Body of pancreas (tissue), 4 donors: ENCODE measurements at places on chromosomes 3 and 15. TPM values are rescaled to one million over a fixed set of nuclear protein-coding genes. Genes with fewer than 3 reads are reported as not detected.

DNA sequence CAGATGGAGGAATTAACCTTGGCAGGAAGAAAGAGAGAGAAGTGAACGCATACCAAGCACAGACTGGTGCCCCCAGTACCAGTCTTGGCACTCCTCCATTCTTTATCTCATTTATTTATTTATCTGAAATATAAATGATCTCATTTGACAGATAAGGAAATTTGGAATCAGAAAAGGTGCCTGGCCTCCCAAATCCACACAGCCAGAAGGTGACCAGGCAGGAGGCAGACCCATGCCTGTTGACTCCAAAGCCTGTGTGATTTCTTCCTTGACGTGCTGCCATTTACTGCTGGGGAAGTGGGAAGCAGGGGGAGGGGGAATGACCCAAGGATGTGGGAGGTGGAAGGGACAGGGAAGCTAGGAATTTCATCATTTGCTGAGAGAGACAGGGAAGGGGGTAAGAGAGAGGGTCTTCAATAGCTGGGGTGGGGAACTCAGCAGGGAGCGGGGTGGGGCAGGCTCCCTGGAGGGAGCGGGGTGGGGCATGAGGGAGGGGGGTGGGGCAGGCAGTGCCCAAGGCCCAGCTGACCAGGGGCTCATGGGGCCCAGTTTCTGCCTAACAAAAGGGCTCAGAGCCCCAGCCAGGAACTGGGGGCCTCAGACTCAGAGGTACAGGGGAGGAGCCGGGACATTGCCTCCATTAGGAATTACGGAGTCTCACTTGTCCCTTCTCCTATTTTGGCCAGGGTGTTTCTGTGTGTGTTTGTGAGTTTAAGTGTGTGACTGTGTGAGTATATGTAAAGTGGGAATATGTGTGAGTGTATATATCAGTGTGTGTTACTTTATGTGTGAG is 63.0 kb downstream of the MINAR1 start:
- no peaks in the 10 kb centered on the region for H3K27me3 ChIP-seq
- peak overlapping the region; percentile 5 for H3K27ac ChIP-seq
- H3K4me1 ChIP-seq, result peaks cover 5% of the 10 kb centered on the region
- no peak overlapping the region for H3K4me3 ChIP-seq

DNA sequence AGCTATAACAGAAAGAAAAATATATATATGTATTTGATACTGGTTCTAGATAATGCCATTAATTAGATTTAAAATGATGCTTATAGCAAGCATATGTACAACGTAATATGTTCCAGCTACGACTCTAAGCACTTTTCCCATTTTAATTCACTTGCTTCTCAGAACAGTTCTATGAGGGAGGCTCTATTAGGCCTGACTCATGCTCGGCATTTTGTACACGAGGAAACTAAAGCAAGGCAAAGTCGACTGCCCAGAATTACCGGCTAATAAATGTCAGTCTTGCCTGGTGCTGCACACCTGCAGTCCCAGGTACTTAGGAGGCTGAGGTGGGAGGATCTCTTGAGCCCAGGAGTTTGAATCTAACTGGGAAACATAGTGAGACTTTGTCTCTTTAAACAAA is 106.0 kb downstream of the PTPRG start:
- H3K4me1 ChIP-seq, result no peaks in the 10 kb centered on the region
- H3K27me3 ChIP-seq, result no peaks in the 10 kb centered on the region
- no peak overlapping the region for H3K27ac ChIP-seq
- no peaks in the 10 kb centered on the region for H3K36me3 ChIP-seq
- DNase-seq, result no peak

GRCh38 chr15:74269362-74270035 is 33.4 kb downstream of the CCDC33 start:
- H3K27ac ChIP-seq, result no peak overlapping the region
- H3K4me3 ChIP-seq, result no peak overlapping the region
- no peaks in the 10 kb centered on the region for H3K36me3 ChIP-seq
- H3K27me3 ChIP-seq, result no peaks in the 10 kb centered on the region

- peaks cover 7% of the 10 kb centered on the region for H3K27me3 ChIP-seq
- H3K27ac ChIP-seq, result no peak overlapping the region
- H3K4me1 ChIP-seq, result no peaks in the 10 kb centered on the region
- no peak overlapping the region for H3K4me3 ChIP-seq
- peak; percentile 64 for DNase-seq
- no peaks in the 10 kb centered on the region for H3K36me3 ChIP-seq
Observed at GRCh38 chr15:51162865-51163762, 68.4 kb upstream of the TNFAIP8L3 start.

GRCh38 chr3:107956991-107957900 is 133.6 kb downstream of the CD47 start:
- no peak overlapping the region for H3K4me3 ChIP-seq
- H3K27me3 ChIP-seq, result no peaks in the 10 kb centered on the region
- no peaks in the 10 kb centered on the region for H3K36me3 ChIP-seq
- DNase-seq, result peak; percentile 51
- no peak overlapping the region for H3K27ac ChIP-seq
- peaks cover 14% of the 10 kb centered on the region for H3K4me1 ChIP-seq

DNA sequence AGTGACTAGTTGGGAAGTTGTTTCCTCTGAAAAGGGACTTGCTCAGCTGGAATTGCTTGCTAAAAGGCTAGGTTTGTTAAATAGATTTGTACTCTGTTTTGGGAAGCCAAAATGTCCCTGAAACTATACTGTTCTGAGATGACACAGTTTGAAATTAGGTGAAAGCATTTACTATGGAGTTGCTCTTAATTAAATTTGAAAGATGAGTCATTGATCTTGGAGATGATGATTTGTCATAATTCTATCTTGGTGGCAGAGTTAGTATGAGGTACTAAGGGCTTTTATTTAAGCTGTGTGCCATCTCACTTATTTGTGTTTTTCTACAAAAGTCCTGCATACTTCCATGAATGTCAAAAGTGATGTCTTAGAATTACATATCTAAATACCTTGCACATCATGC is 320.9 kb downstream of the PTPRG start:
- no peak for DNase-seq
- H3K36me3 ChIP-seq, result no peaks in the 10 kb centered on the region
- no peak overlapping the region for H3K27ac ChIP-seq
- no peak overlapping the region for H3K4me3 ChIP-seq

DNA sequence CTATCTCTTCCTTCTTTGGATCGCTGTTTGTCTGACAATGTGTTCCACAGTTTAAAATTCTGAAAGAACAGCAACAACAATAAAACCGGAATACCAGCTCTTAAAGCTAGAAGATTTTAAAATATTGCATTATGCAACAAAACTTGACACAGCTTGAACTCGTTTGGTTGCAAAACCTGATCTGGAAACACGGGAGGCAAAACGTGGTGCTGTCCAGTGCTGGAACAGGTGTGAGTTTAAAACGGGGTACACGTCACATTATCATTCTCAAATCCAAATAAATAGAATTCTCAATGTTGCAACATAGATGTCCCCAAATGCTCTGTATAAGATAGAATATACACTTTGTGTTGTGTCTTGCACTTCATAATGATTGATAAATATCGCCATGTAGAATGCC is 110.9 kb upstream of the LYSMD4 start:
- H3K4me1 ChIP-seq, result no peaks in the 10 kb centered on the region
- no peaks in the 10 kb centered on the region for H3K27me3 ChIP-seq
- H3K27ac ChIP-seq, result no peak overlapping the region

DNA sequence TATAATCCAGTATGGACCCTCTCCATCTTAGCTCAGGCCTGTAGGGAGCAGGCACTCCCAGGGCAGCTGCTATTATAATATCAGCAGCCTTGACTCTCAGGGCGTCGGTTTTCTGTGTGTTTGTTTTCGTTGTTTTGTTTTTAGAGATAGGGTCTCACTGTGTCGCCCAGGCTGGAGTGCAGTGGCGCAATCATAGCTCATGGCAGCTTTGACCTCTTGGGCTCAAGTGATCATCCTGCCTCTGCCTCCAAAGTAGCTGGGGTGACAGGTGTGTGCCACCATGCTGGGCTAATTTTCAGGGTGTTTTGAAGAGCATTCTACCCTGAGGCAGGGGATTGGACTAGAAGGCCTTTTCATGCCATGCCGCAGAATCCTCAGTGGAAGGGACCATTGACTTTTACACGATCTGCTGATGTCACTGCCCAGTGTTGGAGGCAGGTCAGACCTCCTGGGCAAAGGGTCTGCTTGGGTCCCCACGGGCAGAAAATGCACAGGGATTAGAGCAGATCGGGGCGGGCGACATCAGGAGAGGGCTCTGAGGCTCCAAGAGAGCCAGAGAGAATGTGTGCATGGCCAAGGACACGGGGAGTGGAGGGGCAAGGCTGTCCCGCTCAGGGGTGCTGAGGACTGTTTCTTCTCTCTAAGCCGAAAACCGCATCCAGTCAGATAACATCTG is 7.8 kb downstream of the MELTF start:
- no peaks in the 10 kb centered on the region for H3K36me3 ChIP-seq
- DNase-seq, result no peak
- no peak overlapping the region for H3K4me3 ChIP-seq

DNA sequence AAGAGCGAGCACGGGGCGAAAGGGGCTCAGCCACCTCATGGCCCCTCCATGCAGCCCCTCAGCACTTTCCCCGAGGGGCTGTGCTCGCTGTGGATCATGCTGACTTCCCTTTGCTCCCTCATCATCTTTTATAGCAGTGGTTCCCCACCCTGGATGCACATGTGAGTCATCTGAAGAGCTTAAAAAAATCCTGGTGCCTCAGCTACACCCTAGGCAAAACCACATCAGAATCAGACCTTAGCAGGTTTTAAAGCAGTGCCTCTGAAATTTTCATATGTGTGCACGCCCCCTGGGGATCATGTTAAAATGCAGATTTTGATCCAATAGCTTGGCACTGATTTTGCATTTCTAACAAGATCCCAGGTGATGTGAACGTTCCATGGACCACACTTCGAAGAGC is 50.9 kb downstream of the FEM1B start:
- no peak overlapping the region for H3K4me3 ChIP-seq
- DNase-seq, result no peak
- no peak overlapping the region for H3K27ac ChIP-seq
- H3K4me1 ChIP-seq, result peaks cover under 1% of the 10 kb centered on the region
- no peaks in the 10 kb centered on the region for H3K36me3 ChIP-seq

GRCh38 chr3:56799251-56799882 is 2.4 kb downstream of the ARHGEF3 start:
- H3K4me3 ChIP-seq, result no peak overlapping the region
- no peaks in the 10 kb centered on the region for H3K27me3 ChIP-seq
- H3K36me3 ChIP-seq, result no peaks in the 10 kb centered on the region
- H3K27ac ChIP-seq, result peak overlapping the region; percentile 82

DNA sequence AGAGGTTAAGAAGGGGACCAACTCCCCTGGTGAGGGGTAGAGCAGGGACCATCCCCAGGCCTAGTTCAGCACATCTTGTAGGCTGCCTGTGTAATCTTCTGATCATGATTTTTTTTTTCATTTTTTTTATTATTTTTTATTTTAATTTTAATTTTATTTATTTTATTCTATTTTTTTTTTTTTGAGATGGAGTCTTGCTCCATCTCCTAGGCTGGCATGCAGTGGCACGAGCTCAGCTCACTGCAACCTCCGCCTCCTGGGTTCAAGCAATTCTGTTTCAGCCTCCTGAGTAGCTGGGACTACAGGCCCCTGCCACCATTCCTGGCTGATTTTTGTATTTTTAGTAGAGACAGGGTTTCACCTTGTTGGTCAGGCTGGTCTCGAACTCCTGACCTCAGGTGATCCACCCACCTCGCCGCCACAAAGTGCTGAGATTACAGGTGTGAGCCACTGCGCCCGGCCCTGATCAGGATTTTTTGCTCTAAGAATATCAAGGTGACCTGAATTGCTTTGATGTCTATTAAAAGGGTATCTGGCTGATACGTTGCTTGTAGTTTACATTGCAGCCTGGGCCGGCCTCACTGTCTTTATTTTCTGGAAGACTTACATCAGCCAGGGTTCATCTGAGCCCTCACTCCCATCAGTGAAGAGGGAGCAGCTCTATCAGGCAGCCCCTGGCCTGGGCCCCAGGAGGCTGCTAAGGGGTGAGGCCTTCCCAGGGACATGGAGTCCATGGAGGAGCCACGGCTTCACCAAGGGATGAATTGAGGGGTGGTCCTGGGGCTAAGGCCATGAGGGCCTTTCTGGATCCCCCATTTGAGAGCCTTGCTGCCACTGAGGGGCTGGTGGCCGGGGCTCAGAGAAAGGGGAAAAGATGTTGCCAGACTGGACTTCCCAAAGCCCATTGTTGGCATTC is 10.7 kb downstream of the SYNM start:
- H3K27me3 ChIP-seq, result no peaks in the 10 kb centered on the region
- DNase-seq, result no peak
- H3K4me1 ChIP-seq, result no peaks in the 10 kb centered on the region
- no peak overlapping the region for H3K27ac ChIP-seq
- no peaks in the 10 kb centered on the region for H3K36me3 ChIP-seq

DNA sequence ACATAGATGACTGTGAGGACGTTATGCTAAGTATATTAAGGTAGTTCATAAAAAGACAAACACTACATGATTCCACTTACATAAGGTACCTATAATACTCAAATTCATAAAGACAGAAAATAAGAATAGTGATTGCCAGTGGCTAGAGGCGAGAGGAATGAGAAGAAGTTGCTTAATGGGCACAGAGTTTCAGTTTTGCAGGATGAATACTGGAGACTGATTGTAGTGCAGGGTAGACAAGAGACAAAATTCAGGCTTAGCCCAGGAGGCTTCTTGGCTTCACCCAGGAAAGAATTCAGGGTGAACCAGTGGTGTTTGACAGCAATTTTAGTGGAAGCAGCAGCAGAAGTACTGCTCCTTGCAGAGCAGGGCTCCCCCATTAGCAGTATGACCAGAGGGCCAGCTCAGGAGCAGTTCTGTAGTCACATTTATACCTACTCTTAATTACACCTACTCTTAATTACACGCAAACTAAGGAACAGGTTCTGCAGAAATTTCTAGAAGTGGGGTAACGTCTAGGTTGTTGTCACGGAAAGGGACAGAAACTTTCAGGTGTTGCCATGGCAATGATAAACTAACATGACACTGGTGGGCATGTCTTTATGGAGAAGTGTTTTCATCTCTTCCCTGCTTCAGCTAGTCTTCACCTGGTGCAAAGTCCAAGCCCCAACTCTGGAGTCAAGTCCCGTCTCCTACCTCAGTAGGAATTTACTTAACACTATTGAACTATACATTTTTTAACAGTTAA is 55.2 kb downstream of the TBL1XR1 start:
- H3K27ac ChIP-seq, result no peak overlapping the region
- no peaks in the 10 kb centered on the region for H3K36me3 ChIP-seq
- no peak overlapping the region for H3K4me3 ChIP-seq
- DNase-seq, result no peak
- H3K4me1 ChIP-seq, result peaks cover 19% of the 10 kb centered on the region
- H3K27me3 ChIP-seq, result no peaks in the 10 kb centered on the region

- H3K27me3 ChIP-seq, result no peaks in the 10 kb centered on the region
- no peak for DNase-seq
- H3K36me3 ChIP-seq, result no peaks in the 10 kb centered on the region
- no peak overlapping the region for H3K4me3 ChIP-seq
- no peak overlapping the region for H3K27ac ChIP-seq
- H3K4me1 ChIP-seq, result no peaks in the 10 kb centered on the region
Observed at GRCh38 chr3:187769771-187770170, 24.5 kb upstream of the BCL6 start.

The CRTAP gene
- total RNA-seq, result 30.0 TPM

The MRAS gene
- 20.1 TPM for total RNA-seq

The TF gene
- total RNA-seq, result 7.9 TPM

The SI gene
- not detected for total RNA-seq

The GRIP2 gene
- total RNA-seq, result 0.26 TPM

The TTLL13 gene
- not detected for total RNA-seq

The CPLX3 gene
- not detected for total RNA-seq
